ENCODE measurements at places on chromosomes 7 and 10.

DNA sequence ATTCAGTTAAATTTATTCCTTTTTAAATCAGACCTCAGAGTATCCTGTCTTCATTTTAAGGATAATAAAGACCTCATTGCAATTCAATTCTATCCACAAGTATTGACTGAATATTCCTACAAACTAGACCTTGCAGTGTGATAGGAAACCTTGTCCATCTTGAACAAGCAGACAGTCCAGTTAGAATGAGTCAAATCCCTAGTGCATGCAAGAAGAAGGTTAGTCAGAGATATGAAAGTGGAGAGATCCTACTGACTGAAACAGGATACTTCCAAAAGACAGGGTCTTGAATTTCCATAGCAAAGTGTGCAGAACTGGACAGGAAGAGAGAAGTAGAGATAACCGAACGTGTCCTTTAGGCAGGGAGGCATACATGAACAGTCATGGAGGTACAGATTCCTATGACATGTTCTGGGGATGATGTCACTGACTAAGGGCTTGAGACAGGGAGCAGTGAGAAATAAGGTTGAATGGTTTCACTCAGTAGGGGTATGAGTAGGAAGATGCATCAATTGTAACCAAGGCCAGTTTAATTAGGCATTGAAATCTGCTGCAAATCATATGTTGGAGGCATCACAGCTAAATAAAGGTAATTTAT lies 45.2 kb downstream of the PPP1R3A start:
- no peak for DNase-seq

DNA sequence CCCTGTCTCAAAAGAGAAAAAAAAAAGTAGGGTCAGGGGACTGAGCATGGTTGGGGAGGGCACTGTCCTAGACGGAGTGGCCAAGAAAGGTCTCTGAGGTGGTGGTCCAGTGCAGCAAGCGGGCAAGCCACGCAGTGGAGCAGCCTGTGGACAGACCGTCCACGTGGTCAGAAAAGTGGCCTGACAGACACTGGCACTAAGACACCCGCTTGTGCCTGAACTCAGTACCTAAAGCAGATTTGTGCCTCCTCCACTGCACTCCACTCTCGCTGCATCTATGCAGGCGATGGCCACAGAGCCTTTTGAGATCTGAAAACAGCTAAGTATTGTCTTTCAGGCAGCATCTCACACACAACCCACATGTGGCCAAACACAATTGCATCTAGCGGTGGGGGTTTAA lies 8.8 kb downstream of the ASB10 start:
- no peak for DNase-seq

DNA sequence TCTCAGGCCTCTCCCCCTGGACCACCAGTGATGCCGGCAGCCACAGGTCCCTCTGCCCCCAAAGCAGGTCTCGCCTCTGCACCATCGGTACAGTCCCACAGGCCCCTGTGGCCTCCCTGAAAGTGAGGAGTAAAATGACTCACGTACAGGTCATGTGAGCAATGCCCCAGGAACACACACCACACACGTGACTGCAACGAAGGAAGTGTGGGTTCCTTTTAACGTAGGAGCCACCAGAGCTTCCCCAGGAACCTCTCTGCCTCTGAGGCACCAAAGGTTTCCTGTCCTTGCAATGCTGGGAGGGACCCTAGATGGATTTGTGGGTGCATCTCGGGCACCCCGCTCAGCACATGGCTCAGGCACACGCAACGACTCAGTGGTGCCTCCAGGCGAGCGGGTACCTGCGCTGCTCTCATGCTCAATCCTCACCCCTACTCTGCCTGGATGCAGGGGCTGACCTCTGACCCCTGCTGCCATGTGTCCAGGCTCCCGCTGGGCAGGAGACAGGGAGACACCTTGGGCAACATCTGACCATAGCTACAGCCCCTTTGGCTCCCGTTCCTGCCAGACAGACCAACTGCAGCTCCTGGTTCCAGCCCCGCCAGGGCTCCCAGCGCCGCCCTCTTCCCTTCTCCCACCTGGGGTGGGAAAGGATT lies 120.7 kb downstream of the PRKAG2 start:
- no peak for DNase-seq

GRCh38 chr7:20298486-20298901 lies 32.2 kb upstream of the ITGB8 start:
- no peak for DNase-seq

GRCh38 chr7:4682621-4683042 lies 537 bp downstream of the FOXK1 start:
- peak; percentile 49 for DNase-seq

GRCh38 chr7:141754939-141755338 lies 9.0 kb upstream of the TAS2R3 start:
- DNase-seq = peak; percentile 16

DNA sequence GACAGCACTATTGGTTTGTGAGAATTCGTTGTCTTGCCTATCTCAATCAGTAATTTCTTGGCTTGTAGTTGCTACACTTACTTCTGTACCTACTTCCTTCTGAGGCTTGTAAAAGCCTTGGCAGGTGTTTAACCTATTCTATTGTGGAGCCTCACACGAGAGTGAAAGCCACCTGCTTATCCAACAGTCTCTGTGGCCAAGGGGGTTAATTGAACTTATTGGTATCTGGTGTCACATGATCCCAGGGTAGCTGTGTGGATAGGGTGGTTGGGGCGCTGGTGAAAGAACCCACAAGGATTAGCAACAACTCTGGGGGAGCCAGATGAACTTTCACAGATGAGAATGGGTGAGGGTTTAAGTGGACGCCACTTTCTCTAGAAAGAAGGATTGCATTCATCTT lies 13.9 kb upstream of the ATP6V0E2 start:
- no peak for DNase-seq

DNA sequence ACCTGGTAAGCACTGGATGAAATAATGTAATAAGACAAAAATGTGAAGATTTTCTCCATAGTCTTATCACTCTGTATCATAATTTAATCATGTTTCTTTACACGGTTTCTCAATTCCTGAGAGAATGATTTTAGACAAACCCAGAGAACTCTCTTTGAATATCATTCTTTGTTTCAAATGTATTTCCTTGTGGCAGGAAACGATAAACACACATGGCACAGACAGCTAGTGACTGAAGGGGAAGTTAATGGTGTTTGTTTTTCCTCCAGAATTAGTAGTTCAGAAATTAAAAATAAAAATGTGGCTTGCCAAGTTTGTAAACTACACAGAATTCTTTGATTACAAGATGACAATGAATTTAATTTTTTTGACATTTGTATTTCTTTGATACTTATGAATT lies 163.7 kb upstream of the PRPS1L1 start:
- DNase-seq = no peak

GRCh38 chr7:42766782-42767423 lies 145.0 kb downstream of the C7orf25 start:
- no peak for DNase-seq

- DNase-seq = no peak
Observed at GRCh38 chr10:94174838-94175237, 181.1 kb downstream of the PLCE1 start.

- DNase-seq = no peak
Observed at GRCh38 chr7:29418056-29418455, 145.6 kb upstream of the PRR15 start.

- peak; percentile 76 for DNase-seq
Observed at GRCh38 chr7:148575640-148576411, 14.7 kb upstream of the C7orf33 start.

GRCh38 chr10:99673492-99673891 lies 14.2 kb downstream of the ENTPD7 start:
- DNase-seq = no peak

- DNase-seq = no peak
Observed at GRCh38 chr10:24912215-24912614, 40.2 kb downstream of the PRTFDC1 start.

GRCh38 chr10:67492317-67493019 lies 203.5 kb downstream of the CTNNA3 start:
- no peak for DNase-seq

DNA sequence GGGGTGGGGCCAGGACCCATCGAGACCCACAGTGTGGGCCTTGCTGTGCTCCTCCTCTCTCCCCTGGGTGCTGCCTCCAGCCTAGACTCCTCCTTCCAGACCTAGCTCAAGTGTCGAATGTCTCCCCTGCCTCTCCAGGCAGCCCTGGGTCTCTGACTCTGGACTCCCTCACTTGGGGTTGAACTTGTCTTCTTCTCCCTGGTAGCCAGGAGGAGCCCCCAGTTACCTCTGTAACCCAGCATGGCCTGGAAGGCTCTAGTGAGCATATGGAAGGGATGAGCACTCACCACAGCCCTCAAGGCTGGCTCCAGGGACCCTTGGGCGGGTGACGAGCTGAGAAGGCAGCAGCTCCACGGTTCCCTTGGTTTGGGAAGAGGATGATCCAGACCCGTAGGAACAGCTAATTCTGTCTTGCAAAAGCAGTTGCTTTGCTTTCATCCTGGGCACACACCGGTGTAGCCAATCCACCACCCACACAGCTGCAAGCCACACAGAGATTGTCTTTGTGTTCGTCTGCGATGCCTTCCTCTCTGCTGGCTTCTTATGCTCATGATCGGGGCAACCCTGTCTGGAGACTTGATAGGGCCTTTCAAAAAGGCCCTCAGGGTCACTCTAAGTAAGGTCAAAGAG lies 52.3 kb upstream of the ANTXRL start:
- DNase-seq = no peak

GRCh38 chr7:24722386-24723177 lies 34.7 kb downstream of the GSDME start:
- peak; percentile 22 for DNase-seq

- no peak for DNase-seq
Observed at GRCh38 chr10:29554660-29555059, 80.1 kb downstream of the SVIL start.

- DNase-seq = no peak
Observed at GRCh38 chr7:77903597-77903996, 105.0 kb downstream of the PHTF2 start.

DNA sequence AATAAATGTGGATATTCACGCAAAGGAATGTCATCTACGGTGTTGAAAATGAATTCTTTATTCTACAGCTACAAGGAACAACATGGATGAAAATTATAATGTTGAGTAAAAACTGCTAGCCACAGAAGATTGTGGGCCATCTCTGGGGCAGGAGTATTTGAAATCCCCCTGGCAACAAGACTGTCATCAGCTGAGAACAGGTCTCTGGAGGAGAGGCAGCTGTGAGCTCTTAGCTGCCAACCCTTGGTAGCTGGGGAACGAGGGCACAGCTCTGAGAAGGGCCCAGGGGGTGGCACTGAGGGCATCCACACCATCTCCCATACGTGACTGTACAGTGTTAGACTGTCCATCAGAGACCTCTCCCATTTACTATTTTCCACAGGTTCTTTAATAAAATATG lies 340.1 kb upstream of the MGMT start:
- DNase-seq = no peak

DNA sequence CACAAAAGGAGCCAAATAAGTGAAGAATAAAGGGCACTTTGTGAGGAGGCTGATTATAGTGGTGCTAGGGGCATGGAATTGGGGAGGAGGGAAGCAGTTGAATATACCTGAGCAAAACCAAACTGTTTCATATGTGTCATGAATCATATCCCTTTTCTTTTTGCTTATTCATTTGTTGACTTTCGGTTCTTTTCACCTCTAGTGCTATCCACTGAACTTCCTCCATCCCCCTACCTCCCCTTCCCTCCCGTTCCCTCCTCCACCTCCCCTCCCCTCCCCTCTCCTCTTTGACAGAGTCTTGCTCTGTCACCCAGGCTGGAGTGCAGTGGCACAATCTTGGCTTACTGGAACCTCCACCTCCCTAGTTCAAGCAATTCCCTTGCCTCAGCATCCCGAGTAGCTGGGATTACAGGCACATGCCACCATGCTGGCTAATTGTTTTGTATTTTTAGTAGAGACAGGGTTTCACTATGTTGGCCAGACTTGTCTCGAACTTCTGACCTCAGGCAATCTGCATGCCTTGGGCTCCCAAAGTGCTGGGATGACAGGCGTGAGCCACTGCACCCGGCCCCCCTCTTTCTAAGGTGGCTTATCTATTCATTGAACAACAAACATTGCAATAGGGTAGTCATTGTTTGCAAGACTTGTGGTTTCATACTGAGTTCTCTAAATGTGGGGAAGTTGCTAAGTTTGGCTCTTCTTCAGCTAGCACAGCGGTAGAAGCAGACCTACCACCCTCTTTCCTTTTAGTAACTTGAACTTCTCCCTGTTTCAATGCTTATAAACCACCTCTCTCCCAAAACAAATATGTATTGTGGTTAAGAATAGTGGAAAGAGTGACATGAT lies 150.4 kb upstream of the PRPS1L1 start:
- DNase-seq = no peak

- DNase-seq = no peak
Observed at GRCh38 chr10:114479307-114479706, 75.0 kb upstream of the AFAP1L2 start.

DNA sequence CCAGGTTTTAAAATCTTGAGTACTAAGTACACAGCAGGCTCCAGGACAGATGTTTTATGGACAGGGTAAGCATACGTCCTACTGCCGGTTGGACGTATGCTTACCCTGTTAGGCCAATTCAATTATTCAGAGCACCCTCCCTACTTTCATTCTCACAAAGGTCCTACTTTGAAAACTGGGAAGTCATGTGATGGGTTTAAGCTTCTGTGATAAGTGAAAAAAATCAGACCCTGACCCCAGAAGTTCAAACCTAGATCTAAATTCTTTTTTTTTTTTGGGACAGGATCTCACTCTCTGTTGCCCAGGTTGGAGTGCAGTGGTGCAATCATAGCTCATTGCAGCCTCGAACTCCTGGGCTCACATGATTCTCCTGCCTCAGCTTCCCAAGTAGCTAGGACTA lies 55.2 kb downstream of the HIPK2 start:
- DNase-seq = no peak

DNA sequence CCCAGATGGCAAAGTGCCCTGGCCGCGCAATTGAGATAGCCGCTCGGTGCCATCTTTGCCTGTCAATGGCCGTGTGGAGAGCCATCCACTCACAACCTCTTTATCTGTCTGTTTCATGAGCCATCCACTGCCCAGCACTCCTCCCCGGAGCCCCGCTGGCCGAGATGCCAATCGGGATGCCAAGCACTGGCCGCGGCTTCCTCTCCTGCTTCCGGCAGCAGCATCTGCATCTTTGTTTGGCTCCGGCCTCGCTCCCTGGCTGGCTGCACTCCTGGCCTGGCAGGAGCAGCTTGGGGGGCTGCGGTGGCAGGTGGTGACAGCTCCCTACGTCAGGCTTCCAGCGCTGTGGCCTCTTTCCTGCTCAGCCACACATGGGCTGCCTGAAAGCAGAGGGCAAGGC lies 231.7 kb downstream of the USP6NL start:
- DNase-seq = no peak

DNA sequence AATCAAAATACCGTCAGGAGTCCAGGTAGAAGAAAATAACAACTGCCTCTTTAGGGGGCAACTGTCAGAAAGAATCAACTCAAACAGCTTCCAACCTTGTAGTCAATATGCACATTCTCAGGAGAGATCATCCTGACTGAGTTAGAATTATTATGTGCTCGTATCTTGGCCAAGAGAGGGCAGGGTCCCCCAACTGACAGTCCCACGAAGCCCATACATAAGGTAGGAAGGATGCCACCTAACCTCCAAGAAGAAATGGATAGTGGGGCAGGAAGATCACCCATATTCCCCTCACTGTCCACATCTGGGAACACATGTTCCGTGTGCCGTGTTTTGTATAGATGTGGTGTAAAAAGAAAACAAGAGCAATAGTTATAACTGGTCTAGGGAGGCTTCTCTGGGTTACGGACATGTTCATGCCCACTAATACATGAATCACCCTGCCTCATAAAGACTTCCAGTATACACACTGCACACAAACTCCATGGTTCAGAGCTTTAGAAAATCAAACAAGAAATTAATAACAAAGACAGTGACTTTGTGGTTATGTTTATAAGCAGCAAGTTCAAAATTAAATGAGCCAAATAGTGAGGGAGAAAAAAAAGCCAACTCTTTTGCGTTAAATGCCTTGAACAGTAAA lies 295.6 kb downstream of the FGFR2 start:
- no peak for DNase-seq

All from nephron progenitor cell (in vitro differentiated cells).